Omental fat pad (tissue), 4 donors: ENCODE measurements at places on chromosomes 13 and 19.
A peak's percentile ranks its signal among the peaks of the same experiment; 100 is the strongest.

DNA sequence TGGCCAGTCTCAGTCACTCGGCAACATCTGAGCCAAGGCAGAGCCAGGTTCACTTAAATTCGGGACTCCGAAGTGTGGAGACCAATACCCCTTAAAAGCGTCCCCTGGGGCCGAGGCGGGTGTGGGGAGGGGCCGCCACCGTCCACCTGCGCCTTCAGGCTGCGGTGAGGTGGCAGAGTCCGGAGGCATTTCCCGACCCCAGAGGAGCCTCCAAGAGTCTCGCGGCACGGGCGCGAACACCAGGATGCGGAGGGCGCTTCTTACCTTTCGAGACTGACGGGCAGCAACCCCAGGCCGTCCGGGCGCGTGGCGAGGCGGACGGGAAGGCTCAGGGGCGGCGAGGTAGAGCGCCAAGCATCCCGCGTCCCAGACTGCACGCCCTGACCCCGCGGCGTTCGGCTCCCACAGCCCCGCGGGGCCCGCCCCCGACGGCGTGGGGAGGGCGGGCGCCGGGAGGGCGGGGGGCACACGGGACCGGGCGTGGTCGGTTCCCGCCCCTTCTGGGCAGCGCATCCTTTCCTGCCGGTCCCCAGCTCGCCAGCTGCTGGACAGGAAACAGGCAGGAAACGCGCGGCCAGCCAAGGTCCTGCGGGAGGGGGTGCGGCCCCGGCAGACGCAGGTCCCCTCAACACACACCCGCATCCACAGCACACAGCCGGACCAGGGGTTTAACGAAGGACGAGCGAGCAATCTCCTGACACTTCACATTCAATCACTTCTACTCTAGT, at the start of gene THSD1:
THSD1 (minus strand) TSS at position 406 of the 728 bp plus-strand sequence. CDS start 3,572 bp downstream, outside the sequence.
- DNase-seq, result no peak

DNA sequence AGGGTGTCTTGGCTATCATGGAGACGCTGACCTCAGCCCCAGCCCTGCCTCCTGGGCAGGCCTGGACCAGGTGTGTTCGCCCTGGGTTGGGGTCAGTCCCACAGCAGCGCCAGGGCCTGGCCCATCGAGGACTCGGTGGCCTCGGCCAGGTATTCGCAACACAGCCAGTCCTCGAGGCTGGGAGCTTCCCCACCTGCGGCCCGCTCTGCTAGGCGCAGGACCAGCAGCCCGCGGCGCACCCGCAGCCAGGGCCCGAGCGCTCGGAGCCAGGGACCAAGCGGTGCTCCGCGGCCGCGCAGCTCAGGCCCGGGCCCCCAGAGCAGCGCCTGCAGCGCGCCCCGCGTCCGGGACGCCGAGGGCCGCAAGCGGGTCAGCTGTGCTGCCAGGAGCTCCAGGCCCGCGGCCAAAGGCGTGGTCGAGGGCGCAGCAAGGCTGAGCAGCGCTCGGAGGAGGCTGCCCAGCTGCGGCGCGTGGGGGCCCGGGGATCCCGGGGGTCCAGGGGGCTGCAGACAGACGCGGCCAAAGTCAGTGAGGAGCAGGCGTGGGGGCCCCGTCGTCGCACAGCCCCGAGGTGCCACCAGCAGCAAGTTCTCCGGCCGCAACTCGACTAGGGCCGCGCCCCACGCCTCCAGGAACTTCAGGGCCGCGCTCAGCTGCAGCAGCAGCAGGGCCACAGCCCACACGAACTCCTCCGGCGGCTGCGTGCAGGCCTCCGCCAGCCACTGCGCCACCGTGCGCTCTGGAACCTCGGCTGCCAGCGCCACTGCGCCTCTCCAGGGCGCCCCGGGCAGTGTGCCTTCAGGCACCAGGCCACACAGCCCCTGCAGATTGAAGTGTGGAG, 6.2 kb downstream of the PEAK3 start:
- DNase-seq, result no peak

- no peak for DNase-seq
These were observed 88.3 kb upstream of the PCDH9 start for GRCh38 chr13:67318398-67318797.

GRCh38 chr19:48945817-48946216, 8.9 kb upstream of the BAX start:
- DNase-seq, result no peak

DNA sequence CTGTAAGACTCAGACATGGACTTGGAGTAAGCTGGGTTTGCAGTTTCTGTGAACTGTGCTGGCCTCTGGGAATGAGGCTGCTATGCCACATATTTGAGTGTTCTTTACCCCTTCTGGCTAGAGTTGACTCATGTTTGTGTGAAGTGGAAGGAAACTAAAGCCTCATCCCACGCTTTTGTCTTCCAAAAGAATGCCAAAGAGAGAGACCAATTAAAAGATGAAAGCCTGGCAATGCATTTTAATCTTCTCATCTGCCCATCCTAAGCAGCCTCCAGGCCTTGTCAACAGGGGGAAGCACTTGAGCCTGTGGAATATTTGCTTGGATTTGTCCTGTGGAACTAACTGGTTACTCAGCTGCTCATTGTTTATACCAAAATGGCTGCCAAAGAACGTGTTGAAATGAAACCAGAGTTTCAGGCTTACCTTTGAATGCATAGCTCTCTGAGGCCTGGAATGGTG, 49.1 kb downstream of the LMO7 start:
- no peak for DNase-seq

GRCh38 chr13:110541526-110541920, 20.0 kb downstream of the RAB20 start:
- DNase-seq, result no peak

GRCh38 chr19:7355871-7356270, 7.1 kb downstream of the ARHGEF18 start:
- DNase-seq, result no peak

- no peak for DNase-seq
These were observed 20.1 kb downstream of the C19orf12 start for GRCh38 chr19:29694669-29695627.

DNA sequence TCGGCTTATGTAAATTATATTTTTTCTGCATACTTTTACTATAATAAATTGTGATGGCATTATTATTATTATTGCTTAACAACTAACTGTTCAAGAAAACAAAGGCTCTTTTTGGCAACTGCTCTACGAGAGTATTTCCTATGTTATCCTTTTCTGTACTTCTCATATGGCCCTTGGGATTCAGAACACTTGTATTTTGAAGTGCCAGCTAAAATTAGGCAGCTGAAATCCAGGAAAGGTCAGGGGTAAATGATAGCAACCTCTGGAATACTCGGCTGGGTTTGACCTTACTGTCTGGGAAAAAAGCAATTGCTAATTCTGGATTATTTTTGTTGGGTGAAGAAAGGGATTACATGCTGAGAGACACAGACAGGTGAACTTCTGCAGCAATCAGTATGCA, 23.9 kb downstream of the EDNRB start:
- no peak for DNase-seq

DNA sequence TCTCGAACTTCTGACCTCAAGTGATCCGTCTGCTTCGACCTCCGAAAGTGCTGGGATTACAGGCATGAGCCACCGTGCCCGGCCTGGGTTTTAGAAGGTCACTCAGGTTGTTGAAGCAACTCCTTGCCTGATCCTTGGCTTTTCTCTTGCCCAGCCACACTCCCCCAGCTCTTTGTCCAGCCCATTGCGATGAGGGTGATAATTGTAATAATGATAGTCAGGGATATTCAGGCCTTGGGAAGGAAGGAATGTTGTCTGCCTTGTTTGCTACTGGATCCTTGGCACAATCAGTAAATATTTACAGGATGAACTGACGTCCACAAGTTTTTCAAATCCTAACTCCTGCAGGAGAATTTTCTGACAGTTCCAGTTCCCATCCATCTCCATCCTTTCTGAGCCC, 1.8 kb downstream of the THOP1 start:
- DNase-seq, result no peak

- no peak for DNase-seq
These were observed 713.0 kb upstream of the PCDH9 start for GRCh38 chr13:67943116-67943515.

- no peak for DNase-seq
These were observed 1458.0 kb downstream of the OLFM4 start for GRCh38 chr13:54486421-54487166.

DNA sequence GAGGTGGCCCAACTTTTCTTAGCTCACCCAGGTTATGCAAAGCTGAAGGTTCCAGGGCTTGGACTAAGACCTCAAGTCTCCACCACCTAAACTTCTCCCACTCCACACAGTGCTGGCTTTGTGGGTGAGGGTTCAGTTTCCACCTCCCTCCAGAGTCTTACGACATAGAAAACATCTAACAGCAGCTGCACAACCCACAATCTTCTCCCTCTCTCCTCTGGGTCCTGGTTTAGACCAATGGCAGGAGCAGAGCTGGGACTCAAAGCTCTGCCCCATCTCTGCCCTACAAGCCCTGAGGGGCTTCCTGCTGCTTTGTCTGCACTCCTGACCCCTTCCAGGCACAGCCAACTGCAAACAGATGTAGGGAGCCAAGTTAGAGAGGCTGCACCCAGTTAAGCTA, 16.0 kb downstream of the IRGC start:
- no peak for DNase-seq

GRCh38 chr13:99176309-99177276, 24.1 kb upstream of the UBAC2 start:
- DNase-seq, result peak; percentile 53

- no peak for DNase-seq
These were observed 53.7 kb downstream of the DPF1 start for GRCh38 chr19:38170334-38170733.

DNA sequence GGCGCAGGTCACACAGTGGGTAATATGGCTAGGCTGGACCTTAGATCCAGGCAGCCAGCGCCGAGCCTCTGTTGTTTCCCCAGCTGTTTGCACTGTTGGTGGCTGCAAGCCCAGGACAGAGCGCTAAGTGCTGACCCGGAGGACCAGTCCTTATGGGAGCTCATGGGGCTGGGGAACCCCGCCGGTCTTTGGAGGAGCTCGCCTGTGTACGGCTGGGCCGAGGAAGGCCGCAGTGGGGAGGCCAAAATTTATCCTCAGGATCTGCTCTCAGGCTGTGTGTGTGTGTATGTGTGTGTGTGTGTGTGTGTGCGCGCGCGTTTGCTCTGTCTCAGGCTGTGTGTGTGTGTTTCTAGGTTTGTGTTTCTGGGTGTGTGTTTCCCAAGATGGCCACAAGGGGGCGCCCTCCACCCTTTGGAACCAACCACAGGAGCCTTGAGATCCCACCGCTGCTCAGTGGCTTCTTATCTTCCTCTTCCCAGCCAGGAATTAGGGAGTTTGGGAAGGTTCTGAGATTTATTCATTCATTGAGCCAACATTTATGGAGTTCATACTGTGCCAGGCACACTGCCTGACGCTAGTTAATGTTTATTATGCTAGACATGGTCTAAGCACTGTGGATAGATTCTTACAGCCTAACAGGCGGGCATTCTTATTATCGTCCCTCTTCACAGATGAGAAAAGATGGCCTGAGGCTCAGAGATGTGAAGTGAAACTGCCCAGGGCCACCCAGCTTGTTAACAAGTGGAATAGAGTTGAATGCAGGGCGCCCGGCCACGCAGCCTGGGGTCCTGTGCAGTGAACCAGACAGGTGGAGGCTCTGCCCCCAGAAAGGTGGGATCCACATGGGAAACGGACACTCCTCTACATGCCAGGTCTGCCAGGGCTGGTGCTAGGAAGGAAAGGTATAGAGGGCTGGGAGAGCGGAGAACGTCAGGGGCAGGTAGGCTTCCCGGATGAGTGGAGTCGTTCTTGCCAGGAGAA, 13.0 kb downstream of the PGLYRP1 start:
- DNase-seq, result peak; percentile 83

DNA sequence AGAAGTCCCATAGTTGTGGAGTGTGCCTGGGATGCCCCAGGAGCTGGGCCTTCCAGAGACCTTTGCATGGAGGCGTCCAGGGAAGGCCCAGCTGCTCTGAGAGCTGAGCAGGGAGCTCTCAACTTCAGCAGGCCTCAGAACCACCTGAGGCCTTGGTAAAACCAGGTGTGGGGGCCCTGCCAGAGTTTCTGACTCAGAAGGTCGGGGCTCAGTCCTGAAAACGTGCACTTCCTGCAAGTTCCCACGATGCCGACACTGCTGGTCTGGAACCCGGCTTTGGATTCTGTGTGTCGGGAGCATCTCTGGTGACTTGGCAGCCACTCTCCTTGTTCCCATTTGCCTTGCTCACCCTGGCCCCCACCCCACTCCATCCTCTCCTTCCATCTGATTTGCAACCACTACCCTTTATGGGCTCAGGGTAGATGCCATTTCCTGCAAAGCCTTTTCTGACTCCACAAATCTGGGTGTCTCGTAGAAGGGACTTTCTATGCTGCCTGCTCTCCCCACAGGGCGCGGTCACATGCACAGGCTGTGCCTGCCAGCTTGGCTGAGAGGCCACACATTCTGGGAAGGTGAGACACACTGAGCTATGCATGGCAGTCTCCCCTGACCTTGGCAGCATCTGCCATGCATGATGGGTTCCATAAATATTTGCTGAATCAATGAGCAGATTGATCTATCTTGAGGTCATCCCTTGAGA, 244.7 kb downstream of the COL4A1 start:
- no peak for DNase-seq

GRCh38 chr19:55216461-55217198, 7.3 kb upstream of the PTPRH start:
- DNase-seq, result peak; percentile 68

DNA sequence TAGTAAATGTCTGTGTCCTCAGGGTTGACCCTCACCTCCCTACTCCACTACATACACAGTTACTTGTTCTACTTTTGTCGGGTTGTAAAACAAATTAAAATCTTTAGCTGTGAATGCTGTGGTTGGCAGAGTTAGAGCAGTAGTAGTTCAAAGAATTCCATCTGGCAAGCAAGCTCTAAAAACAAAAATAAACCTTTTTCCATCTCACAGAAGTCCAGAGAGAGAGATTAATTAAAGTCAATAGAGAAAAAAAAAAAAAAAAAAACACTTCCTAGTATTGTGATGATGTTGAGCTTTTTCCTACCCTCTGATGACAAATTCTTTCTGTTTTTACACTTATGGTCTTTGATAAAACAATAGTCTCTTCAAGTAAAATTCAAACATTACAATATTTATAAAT, 338.4 kb downstream of the PCDH17 start:
- DNase-seq, result no peak

- no peak for DNase-seq
These were observed at the start of gene C19orf85 for GRCh38 chr19:55464662-55465054. TSS of gene C19orf85 (minus strand) at chr19:55464751. CDS start at chr19:55464554, 197 bp downstream.

GRCh38 chr13:41127701-41128100, 4.9 kb downstream of the KBTBD6 start:
- DNase-seq, result no peak

DNA sequence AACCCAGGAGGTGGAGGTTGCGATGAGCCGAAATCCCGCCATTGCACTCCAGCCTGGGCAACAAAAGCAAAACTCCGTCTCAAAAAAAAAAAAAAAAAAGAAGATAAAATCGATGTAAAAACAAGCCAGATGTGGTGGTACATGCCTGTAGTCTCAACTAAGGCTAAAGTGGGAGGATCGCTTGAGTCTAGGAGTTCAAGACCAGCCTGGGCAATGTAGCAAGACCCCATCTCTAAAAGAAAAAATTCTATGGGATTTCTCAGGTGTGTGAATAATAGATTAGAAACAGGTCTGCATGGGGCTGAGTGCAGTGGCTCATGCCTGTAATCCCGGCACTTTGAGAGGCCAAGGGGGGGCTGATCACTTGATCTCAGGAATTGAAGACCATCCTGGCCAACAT, 11.1 kb downstream of the PGPEP1 start:
- no peak for DNase-seq

DNA sequence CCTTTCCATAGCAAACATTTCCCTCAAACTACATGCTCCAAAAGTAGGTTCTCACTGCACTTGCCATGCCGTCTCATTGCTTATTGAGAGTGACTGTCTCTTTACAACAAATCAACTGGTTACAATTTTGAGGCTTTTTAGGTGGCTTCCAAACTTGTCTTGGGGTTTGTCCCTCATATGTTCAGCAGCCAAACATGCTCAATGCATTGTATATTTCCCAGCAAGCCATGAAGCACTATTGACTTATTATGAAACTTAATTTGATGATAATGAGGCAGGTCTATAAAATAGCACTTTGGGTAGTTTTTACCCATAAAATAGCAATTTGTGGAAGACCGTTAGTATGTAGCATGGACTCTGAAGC, 78.2 kb downstream of the LRCH1 start:
- DNase-seq, result no peak
